ENCODE measurements at places on chromosomes 7 and 10.
A peak's percentile ranks its signal among the peaks of the same experiment; 100 is the strongest.

GRCh38 chr7:47808321-47808720 is 139.9 kb downstream of the PKD1L1 start:
- no peak for DNase-seq

- no peak for DNase-seq
These were observed 141.9 kb upstream of the MKI67 start for GRCh38 chr10:128268015-128268722.

DNA sequence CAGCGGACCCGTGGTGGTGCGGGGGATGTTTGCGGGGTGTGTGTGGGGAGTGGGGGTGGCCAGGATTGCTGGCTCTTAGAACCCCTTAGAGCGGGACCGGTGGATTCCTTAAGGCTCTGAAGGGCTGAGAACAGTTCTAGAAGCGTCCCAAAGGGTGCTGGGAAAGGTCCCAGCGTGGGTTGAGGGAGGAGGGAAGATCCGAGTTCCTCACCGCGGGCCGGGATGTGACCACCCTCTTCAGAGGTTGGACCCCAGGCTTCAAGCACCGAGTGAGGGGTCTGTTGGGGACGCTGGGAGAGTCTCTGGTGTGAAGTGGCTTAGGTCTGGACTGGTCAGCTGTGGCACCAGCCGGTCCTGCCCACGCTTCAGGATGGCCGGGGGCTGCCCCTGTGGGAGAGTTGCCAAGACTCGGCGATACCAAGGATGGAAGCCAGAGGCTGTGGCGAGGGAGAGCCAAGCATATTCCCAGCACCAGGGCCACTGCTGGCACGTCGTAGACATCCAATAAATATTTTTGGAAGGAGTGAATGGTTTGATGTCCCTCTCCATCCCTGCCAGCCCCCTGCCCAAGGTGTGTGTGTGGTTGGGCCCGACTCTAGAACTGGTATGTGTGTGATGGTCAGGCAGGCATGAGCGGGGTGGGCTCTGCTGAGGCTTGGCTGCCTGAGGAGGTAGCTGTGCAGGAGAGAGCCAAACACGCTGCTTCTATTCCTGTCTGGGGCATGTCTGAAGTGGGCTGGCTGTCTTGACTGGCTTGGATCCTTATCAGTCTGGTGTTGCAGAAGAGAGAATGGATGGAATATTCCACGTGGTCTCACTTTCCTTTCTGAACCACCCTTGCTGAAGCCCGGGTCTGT is 19.2 kb downstream of the ZNF775 start:
- no peak for DNase-seq

GRCh38 chr7:45469103-45469502 is 105.1 kb upstream of the ADCY1 start:
- no peak for DNase-seq

DNA sequence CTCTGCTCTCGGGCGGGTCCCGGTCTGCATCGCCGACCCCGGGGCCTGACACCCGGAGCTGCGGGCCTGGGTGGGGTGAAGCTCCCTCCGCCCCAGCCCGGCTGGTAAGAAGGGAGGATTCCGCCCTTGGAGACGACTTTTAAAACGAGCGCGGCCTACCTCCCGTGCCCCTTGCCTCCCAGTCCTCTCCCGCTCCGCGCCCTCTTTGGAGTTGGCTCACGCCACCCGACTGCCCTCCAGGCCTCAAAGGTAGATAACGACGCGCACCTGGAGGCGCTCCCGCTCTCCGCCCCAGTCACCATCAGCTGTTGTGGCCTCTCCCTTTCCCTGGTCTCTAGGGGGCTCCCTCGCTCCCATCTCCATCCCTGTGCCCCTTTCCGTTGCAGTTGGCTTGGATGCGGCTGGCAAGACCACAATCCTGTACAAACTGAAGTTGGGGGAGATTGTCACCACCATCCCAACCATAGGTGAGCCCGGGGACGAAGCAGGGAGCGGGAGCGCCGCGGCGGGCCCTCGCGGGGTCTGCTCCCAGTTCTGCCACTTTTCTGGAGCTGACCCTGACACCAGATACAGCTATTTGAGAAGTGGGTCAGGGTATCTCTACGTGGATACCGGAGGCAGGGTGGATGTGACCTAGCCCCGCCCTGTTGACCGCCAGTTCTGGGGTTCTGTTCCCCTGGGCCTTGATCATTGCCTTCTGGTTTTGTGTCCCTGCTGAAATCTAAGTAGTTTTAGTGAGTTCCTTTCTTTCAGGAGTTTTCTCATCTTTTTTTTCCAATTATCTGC is 679 bp downstream of the ARF5 start:
- peak; percentile 48 for DNase-seq

DNA sequence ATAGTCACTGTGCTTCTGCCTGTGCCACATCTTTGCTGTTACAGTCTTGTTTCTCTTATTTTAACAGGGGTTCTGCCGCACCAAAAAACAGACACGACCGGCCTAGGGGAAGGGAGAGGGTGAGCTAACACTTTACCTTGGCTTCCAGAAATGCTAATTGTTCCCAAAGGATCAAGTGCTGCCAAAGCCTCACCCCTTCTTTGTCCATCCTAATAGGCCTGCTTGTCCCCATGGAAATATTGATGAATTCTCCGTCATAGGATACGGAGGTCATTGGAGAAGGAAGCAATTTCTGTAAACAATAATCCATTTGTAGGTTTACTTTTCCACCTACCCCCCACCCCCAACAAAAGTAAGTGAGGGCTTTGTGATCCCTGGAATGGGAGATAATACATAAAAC is 567.3 kb downstream of the KCNMA1 start:
- DNase-seq: no peak

GRCh38 chr10:118541718-118542117 is 53.7 kb downstream of the PRLHR start:
- no peak for DNase-seq

GRCh38 chr7:80637911-80638765 is at the start of gene CD36:
Gene CD36 (plus strand): TSS chr7:80638642. CDS start chr7:80646741, 8,099 bp downstream.
- no peak for DNase-seq

DNA sequence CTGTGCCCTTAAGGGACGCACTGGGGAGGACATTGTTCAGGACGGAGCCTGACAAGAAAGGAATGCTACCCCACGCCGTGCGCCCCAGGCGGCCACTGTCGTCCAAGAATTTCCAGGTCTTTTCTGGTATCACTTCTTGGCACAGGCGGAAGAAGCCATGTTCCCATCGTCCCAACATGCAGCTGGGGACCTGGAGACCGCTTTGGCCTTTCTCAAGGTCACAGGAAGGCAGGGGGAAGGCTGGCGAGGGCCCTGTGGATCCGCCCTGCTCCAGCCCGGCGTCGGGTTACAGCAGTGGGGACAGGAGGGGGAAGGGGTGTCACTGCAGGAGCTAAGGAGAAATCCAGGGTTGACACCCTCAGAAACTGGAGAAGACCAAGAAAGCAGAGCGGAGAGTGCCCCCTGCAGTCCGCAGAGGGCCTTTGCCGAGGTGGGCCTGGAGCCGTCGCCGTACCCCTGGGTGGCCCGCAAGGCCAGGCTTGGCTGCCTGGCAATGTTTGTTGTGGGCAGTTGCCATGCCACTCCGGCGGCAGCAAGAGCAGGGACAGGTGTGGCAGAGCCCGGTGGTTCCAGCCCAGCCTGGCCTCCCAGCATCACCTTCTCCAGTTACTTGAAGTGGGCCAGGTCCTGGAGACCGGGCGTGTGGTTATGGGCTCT is 104.1 kb downstream of the LHPP start:
- no peak for DNase-seq

GRCh38 chr7:2862831-2863361 is 18.8 kb upstream of the GNA12 start:
- no peak for DNase-seq

DNA sequence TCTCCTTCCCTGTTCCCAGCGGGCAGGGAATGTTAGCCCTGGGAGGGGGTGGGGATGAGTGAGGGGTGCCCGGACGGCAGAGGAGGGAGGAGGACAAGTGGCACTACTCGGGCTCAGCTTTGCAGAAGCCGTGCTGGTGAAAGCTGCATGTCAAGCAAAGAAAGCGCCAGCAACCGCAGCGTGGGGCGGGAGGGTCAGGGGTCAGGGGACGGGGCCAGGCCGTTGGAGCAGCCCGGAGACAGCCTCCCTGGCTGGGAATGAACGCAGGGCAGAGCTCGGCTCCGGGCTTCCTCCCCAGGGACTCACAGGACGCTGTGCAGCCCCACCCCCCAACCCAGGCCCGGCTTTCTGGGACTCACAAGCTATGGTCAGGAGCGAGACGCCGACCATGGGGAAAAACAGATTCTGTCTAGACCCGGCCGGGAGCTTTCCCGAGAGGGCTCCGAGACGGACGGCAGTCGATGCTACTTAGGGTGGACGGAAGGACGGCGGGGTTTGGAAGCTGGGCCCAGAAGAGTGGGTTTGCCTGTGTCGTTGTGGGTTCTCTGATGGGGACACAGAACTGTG is 113.4 kb downstream of the VIPR2 start:
- DNase-seq: no peak

GRCh38 chr10:35369049-35369611 is 32.8 kb downstream of the CCNY start:
- DNase-seq: peak; percentile 74

- DNase-seq: no peak
These were observed 55.7 kb downstream of the CCDC3 start for GRCh38 chr10:12945690-12946359.

DNA sequence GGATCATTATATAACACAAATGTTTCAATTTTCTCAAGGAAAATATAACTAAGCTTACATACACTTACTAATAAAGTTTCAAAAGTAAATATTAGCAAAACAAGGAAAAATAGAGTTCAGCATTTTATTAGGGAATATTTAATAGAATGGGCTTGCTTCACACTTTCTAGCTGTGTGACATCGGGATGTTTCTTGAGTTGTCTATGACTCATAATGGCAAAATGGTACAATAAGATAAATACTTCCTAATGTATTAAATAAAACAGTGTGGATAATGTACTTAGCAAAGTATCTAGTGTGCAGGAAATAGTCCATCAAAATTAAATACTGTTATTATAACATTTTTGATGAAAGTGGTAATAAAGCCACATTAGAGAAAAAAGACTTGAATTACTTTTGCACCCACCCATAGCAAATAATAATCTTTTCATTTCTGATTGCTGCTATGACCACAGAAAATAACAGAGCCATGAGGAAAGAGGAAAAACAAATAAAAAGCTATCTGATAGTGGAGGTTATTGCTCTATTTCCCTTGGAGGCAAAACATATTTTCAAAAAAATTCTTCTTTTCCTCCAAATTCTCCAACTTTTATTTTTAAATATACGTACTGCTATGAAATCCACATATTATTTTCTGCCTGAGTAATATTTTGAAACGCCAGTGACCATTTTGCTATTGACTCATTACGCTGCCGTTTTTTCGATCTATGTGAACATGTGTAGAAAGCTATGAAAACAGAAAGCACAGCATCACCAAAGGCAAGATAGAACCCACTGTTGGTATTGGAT is 272.9 kb upstream of the KLF6 start:
- DNase-seq: no peak

DNA sequence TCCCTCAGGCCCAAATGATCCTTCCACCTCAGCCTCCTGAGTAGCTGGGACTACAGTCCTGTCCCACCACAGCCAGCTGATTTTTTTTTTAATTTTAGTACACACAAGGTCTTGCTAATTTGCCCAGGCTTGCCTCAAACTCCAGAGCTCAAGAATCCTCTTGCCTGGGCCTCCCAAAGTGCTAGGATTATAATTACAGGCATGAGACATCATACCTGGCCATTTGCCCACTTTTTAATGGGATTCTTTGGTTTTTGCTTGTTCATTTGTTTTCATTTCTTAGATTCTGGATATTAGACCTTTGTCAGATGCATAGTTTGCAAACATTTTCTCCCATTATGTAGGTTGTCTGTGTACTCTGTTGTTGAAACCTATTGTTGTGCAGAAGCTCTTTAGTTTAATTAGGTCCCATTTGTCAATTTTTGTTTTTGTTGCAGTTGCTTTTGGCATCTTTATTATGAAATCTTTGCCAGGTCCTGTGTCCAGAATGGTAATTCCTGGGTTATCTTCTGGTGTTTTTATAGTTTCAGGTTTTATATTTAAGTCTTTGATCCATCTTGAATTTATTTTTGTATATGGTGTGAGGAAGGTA is 95.2 kb downstream of the GLCCI1 start:
- peak; percentile 38 for DNase-seq

DNA sequence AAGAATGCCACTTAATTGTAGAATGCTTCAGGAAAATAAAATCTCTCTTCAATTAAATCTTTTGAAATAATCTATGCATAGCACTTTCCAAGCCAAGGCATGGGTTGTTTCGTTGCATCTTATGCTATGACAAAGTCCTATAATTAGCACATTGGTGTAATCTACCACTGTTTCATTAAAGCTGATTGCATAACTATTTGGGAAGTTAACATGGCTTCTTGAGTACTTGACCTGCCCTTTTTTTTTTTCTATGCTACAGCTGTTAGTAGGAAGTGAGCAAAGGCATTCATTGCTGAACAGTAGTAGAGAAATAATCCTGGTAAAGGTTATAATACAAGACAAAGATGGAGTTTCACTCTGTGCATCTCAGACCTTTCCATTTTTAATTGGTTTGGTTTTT is 557.2 kb upstream of the CELF2 start:
- no peak for DNase-seq

DNA sequence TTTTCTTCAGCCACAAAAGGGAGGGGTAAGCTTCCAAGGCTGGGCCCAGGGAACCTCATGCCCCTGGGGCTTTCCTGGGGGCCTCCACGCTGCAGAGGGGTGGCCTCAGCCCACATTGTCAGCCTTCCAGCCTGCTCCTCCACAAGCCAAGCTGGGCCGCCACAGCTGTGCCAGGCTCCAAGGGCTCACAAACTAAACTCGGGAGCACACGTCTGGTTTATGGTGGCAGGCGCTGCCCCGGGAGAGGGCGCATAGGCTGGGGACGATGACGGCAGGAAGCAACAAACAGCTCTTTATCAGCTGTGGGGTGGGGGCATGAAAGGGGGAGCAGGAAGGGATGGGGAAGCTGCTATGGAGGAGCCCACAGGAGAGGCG is 6.3 kb upstream of the CDH23 start:
- no peak for DNase-seq

DNA sequence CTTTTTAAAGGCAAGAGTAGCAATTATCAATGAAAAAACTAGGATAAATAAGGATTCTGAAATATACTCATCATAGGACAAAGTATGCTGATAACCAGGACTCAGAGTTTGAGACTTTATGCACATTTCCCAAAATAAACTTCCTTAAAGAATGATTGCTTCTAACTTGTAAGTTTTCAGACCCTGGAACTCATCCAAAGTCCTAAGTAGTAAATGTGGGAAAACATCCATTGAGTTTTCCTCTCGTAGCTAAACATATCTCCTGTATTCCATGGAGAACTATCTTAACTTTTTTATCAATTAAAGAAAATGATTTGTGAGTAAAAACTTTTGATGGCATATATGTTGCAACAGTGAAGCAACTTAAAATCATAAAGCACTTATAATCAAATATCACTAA is 285.2 kb upstream of the KLF6 start:
- no peak for DNase-seq

- peak; percentile 44 for DNase-seq
These were observed 11.1 kb upstream of the ACSL5 start for GRCh38 chr10:112362833-112363232.

- no peak for DNase-seq
These were observed 190.7 kb upstream of the GPR26 start for GRCh38 chr10:123475466-123475865.

- DNase-seq: no peak
These were observed 3.2 kb downstream of the CYP3A7 start for GRCh38 chr7:99731638-99732374.
